Progenitor cell of endocrine pancreas (in vitro differentiated cells): ENCODE measurements at places on chromosomes 2 and 18. TPM values are rescaled to one million over a fixed set of nuclear protein-coding genes. Genes with fewer than 3 reads are reported as not detected.

The TNFAIP6 gene
- total RNA-seq = not detected in 2 replicates

DNA sequence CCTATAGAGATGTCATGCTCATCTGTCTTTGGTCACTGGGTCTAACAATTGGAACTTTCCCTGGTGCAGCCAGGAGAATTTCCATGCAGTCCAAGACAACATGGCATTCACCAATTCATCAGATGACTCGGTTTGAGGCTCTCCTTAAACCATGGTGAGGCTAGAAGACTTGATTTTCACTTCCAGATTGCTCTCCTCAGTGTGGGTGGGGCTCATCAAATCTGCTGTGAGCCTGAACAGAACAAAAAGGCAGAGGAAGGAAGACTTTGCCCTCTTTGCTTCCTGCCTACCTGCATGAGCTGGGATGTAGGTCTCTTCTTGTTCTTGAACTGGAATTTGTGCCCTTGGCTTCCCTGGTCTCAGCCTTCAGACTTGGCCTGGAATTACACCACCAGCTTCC is 203.4 kb upstream of the TRIB2 start:
- DNase-seq = no peak
- no peak overlapping the region for H3K27ac ChIP-seq
- peaks cover 4% of the 10 kb centered on the region for H3K27me3 ChIP-seq
- peaks cover 4% of the 10 kb centered on the region for H3K4me1 ChIP-seq

The USP37 gene
- 25.5 and 26.4 TPM in 2 replicates for total RNA-seq

- H3K4me1 ChIP-seq = no peaks in the 10 kb centered on the region
- H3K4me3 ChIP-seq = no peak overlapping the region
- H3K36me3 ChIP-seq = no peaks in the 10 kb centered on the region
- no peak for DNase-seq
- H3K27ac ChIP-seq = no peak overlapping the region
- no peaks in the 10 kb centered on the region for H3K27me3 ChIP-seq
Measured at GRCh38 chr2:75986617-75987016, 275.9 kb upstream of the GCFC2 start.

GRCh38 chr18:59484131-59484530 is 125.1 kb upstream of the LMAN1 start:
- no peak overlapping the region for H3K4me3 ChIP-seq
- no peaks in the 10 kb centered on the region for H3K36me3 ChIP-seq
- DNase-seq = no peak

The OTOS gene
- not detected in 2 replicates for total RNA-seq

- no peak for DNase-seq
- no peak overlapping the region for H3K27ac ChIP-seq
- no peaks in the 10 kb centered on the region for H3K36me3 ChIP-seq
- no peak overlapping the region for H3K4me3 ChIP-seq
- H3K4me1 ChIP-seq = no peaks in the 10 kb centered on the region
- peaks cover 19% of the 10 kb centered on the region for H3K27me3 ChIP-seq
Measured at GRCh38 chr2:240326246-240326645, 109.2 kb upstream of the GPC1 start.

DNA sequence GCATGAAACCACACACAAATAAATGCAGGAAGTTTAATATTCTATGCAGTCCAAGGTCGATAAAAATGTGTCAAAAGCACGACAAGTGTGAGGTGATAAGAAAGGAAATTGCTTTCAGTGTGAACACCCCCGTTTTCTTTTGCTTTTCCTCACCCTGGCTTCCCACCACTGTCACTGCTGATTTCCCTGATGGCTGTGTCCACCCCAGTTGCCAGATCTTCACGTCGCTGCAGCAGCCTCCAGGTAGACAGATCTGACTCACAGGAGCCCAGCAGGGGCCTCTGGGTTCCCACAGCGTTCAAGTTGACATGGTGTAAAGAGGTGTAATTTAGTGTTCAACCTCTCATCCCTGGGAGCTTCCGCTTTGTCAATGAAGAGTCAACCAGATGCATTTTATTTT is 128.0 kb upstream of the TACR1 start:
- peaks cover 1% of the 10 kb centered on the region for H3K36me3 ChIP-seq
- no peaks in the 10 kb centered on the region for H3K4me1 ChIP-seq
- H3K27ac ChIP-seq = no peak overlapping the region
- H3K4me3 ChIP-seq = no peak overlapping the region
